ENCODE measurements at places on chromosomes 12 and 14. TPM values are rescaled to one million over a fixed set of nuclear protein-coding genes. Genes with fewer than 3 reads are reported as not detected.

LGR5 gene
- not detected for total RNA-seq

ESRRB gene
- total RNA-seq = not detected

NFATC4 gene
- total RNA-seq = 14.0 TPM

APOF gene
- not detected for total RNA-seq

FGD4 gene
- 11.0 TPM for total RNA-seq

PPP4R4 gene
- 0.68 TPM for total RNA-seq

KRT1 gene
- not detected for total RNA-seq

TMTC1 gene
- total RNA-seq = 1.8 TPM
